Stimulated activated CD4-positive, alpha-beta T cell treated with anti-CD3 and anti-CD28 coated beads, TNF-alpha, amount 100 ng/mL, for 1 hour (primary cell): ENCODE measurements at places on chromosomes 12 and 14.

- no peak for DNase-seq
Measured at GRCh38 chr12:101857043-101857558, 20.3 kb upstream of the DRAM1 start.

- no peak for DNase-seq
Measured at GRCh38 chr12:112370868-112371510, 11.2 kb downstream of the HECTD4 start.

DNA sequence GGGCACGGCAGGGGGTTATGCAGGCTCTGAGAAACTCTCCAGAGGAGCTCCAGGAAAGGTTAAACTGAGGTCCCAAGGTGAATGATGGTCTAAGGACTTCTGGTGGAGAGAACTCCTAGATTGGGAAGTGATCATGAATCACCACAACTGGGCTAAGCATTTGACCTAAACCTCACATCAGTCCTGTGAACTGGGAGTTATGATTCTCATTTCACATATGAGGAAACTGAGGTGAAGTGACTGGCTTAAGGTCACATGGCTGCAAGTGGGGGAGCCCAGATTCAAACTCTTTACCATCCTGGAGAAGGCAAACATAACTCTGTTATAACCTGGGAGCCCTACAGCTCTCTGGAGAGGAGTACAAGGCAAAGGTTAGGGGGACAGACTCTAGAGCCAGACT, 4.2 kb downstream of the RARG start:
- DNase-seq: no peak

- DNase-seq: no peak
Measured at GRCh38 chr14:88299865-88300530, 23.1 kb downstream of the KCNK10 start.

GRCh38 chr12:30484658-30485057, 211.0 kb downstream of the IPO8 start:
- DNase-seq: no peak
